ENCODE measurements at places on chromosomes 2 and 18.

GRCh38 chr2:226489775-226490541 lies 309.7 kb downstream of the IRS1 start:
- no peak for DNase-seq

DNA sequence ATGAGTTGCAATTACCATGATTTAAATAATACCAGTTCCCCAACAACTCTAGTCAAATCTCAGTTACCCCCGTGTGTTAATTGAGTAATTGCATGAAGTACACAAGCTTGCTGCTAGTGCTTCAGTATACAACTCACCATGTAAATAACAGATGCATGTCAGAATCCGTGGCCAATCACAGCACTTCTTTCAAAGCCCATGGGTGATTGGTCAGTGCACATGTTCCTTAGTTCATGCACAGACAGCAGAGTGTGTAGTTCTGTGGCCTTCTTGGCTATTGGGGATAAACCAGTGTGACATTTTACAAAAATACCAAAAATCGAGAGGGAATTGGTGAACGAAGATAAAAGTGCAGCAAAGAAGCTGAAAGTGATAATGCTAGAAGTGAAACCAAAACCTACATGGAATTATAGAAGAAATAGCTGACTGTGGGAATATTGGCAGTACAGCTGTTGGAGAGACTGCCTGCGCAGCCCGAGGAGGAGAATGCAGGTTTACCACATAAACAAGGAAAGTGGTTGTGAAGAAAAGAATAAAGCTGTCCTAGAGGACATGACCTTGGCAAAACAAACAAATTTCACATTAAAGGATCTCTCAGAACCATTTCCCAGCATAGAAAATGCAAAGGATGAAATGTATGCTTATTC lies 59.4 kb downstream of the NEDD4L start:
- DNase-seq = no peak

DNA sequence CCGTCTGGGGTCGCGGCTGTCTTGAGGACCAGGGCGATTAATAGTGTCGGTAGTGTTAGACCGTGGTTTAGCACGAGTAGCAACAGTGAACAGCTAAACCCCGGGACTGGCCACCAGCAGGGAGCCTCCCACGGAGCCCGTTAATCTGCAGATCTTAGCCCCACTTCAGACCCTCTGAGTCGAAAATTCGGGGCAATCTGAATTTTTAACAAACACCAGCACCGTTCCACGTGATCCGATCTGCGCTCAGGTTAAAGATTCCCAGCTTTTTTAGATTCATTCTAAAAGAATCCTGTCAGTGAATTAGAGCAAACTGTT lies 479 bp upstream of the ATP5F1A start:
- no peak for DNase-seq

GRCh38 chr2:48306409-48307284 lies 223.3 kb upstream of the STON1 start:
- DNase-seq = no peak

GRCh38 chr2:209322041-209322440 lies 101.8 kb upstream of the MAP2 start:
- DNase-seq = no peak

GRCh38 chr18:24089076-24089475 lies 49.8 kb upstream of the CABYR start:
- no peak for DNase-seq

GRCh38 chr2:20015482-20016083 lies 3.1 kb upstream of the MATN3 start:
- no peak for DNase-seq

- DNase-seq = no peak
Observed at GRCh38 chr2:25131567-25132298, 36.6 kb downstream of the POMC start.

GRCh38 chr2:221596192-221596591 lies 24.1 kb upstream of the EPHA4 start:
- DNase-seq = no peak

DNA sequence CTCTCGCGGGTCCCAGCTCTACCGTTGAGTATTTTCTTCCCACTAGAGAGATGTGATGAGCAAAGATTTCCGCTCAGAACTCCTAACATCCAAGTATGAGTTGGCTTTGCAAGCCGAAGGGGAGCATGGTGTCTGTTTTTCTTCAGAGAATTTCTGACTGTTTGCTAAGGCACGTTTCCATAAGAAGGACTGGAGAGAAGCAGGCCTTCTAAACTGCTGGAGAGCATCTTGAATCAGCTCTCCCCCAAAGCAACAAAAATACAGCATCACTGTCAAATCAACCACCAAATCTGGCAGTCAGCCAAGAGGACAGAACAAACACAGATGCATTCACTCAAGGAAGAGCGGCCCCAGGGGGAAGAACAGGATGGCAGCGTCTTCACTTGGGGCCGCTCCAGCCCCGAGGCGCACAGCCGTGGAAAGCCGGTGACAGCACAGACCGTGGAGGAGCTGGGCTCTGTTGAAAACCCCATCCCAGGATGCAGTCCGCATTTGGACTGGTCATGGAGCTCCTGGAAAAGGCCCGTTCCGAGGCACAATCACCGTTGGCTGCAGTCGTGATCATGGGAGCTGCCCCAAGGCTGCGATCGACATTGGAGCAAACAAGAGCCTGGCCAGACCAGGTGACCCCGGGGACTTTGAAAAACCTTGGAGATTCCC lies 101.4 kb downstream of the NFATC1 start:
- no peak for DNase-seq

GRCh38 chr2:102137138-102137537 lies 5.4 kb upstream of the IL1R1 start:
- no peak for DNase-seq

- no peak for DNase-seq
Observed at GRCh38 chr2:39455826-39456225, 18.7 kb upstream of the MAP4K3 start.

Data from stimulated activated CD8-positive, alpha-beta memory T cell treated with anti-CD3 and anti-CD28 coated beads, Interleukin-4, amount 100 ng/mL, for 1 hour (primary cell).